Esophagus squamous epithelium (tissue), 5 donors: ENCODE measurements at places on chromosomes 13 and 19.

DNA sequence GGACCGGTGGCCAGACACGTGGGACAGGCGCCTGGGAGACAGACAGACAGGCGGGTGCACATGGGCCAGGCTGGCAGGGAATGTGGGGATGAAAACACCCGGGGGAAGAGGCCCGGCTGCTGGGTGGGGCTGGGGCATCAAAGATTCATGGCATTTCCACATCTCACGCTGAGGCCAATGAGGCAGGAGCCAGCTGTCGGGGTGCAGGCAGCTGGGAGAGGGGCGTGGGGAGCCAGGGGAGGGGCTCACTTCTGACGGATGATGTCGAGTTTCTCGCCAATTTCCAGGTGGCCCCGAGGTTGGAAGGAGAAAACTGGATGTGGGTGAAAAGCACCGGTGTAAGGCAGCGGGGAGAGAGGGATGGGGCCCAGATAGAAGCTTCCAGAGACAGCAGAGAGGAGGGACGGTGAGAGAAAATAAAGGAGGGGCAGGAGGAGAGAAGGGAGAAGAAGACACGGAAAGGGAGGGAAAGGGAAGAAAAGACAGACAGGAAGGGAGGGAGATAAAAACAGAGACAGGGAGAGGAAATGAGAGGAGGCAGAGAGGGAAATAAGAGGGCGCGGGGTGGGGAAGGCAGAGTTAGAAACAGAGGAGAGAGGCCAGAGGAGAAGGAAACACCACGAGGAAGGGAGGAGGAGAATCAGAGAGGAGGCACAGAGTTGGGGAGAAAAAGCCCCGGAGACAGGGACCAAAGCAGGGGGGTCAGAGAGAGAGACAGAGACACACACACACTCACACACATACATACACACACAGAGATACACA is 8.0 kb upstream of the CCER2 start:
- DNase-seq: no peak

- DNase-seq: no peak
Measured at GRCh38 chr13:105112561-105112960, 1422.9 kb downstream of the EFNB2 start.

GRCh38 chr13:65260946-65261891 is 1968.9 kb downstream of the PCDH9 start:
- DNase-seq: no peak

DNA sequence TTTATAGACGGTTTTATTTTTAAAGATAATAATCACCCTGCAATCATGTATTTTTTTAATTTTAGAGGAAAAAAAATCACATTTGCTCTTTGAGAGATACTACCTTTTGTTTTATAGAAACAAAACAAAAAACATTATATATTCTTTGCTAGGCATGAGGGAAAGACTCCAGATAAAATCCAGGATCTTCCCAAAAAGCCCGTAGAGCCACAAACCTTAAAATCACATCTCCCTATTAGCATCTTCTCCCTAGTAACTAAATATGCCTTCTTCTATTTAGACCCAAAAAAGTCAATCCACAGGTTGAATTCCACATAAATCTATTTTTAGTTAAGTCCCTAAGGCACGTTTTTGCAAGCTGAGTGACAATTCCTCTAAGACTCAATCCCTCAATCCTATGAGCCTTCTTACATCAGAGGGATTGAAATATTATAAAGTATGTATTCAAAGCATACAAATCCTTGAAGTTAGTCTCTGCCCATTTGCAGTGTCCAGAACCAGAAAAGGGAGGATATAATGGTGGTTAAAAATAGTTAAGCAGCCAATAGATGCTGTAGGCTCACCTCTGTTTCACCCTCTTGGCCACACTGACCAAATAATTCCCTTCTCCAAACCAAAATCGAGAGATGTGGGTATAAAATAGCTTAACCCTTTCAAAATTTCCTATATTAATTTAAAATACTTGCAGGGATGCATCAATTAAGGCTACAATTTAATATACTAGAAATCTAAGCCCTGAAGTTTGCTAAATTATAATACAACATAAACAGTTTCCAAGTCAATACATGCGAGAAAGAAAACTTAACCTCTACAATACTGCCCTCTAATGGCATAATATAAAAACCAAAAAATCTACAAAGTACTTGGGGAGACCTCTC is 64.0 kb downstream of the SERP2 start:
- no peak for DNase-seq

DNA sequence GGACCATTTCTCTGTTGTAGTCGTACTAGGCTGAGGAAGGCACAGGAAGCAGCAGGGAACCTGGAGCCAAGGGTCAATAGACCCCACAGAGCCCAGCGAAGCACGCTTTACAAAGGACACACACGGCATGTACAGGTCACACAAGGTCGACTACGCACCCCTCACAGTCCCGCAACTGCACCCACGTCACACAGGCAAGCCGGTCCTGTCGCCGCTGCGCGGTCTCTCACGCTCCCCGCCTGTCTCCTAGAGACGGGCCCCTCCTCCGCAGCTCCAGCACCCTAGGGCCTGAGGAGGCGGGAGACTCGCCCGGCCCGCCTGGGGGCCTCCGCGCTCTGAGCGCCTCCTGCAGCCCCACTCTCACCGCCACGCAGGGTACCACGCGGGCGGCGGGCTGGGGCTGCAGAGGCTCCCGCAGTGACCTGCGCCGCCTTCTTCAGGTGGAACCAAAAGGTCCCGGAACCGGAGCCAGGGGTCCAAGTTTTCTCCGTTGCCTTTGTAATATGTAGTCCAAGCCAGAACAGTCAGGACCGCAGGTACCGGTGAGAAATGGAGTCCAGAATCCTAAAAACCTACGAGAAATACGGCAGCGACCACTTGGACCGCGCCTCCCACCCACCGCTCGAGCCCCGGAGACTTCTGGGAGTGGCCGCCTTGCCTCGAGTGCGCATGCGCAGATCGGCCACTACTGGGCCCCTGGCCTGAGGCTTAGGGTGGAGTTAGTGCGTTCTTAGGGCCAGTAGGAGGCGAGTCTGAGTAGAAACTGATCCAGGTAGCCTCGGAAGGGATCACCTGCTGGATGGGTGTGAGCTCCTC is at the start of gene ZNF607:
Gene ZNF607 (minus strand): TSS at position 651 of the 816 bp plus-strand sequence. CDS start 8,143 bp downstream, outside the sequence.
- peak; percentile 15 for DNase-seq

DNA sequence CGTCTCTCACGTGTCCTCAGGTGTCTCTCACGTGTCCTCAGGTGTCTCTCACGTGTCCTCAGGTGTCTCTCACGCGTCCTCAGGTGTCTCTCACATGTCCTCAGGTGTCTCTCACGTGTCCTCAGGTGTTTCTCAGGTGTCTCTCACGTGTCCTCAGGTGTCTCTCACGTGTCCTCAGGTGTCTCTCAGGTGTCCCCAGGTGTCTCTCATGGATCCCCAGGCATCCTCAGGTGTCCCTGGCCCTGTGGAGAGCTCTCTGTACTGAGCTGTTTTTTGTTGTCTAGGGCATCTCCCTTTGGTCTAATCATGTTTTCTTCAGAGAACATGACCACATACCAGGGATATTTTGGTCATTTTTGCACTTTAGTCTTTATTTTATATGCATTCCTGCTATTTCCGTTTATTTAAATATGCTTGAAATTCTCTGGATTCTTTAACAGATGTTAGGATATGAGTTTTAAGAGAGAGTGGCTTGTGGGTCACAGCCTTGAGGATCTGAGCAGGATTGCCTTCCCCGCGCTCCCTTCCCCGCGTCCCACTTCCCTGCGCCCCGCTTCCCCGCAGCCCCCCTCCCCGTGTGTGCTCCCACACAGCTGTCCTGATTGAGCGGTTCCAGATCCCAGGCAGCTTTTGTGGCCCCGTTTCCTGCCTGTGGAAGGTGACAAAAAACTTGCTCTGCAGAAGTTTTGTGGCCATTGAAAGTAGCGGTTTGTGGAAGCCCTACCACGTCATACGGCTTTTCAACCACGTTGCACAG is 31.9 kb downstream of the ATP4B start:
- no peak for DNase-seq

DNA sequence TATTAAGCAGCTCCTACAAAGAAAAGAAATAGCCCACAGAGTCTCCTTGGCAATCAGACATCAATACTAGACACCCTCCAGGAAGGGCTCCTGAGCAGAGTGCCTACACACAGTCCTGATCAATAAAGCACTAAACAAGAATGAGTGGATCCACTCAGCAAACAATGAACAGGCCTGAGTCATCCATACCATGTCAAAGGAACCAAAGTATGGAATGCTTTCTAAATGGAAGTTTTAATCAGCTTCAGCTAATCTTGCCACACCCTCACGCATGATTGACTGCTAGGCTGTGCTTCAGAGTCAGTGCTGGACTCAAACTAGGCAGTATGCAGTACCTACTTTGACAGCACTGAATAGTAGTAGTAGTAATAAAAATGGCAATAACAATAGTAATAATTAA is 392.7 kb upstream of the HTR2A start:
- DNase-seq: no peak

DNA sequence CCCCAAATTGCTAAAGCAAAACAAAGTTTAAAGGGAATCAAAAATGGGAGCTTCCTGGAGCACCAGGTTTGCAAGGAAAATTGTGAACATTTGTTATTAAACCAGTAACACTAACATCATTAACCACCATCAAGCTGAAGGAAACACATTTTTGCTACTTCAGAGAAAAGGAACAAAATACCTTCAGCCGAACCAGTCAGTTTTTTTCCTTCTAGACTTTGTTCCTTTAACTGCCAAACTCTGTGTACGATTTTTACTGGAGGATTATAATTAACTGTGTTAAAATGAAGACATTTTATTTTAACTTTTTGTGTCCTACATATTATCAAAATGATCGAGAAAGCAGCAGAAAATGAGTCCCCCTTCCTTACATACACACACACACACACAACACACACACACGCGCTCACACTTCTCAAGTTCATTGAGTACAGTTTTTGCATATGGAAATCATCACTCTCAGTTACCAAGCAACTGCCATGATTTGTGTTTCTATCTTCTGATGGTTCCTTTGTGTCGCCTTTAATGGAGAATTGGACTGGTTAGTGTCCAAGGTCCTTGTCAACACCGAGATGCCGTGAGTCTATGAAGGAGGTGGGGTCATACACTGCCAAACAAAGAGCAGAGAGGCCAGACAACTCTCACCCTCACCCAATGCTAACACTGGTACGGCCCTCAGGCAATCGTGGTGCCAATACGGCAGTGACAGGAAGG is 9.8 kb upstream of the SERP2 start:
- DNase-seq: no peak

DNA sequence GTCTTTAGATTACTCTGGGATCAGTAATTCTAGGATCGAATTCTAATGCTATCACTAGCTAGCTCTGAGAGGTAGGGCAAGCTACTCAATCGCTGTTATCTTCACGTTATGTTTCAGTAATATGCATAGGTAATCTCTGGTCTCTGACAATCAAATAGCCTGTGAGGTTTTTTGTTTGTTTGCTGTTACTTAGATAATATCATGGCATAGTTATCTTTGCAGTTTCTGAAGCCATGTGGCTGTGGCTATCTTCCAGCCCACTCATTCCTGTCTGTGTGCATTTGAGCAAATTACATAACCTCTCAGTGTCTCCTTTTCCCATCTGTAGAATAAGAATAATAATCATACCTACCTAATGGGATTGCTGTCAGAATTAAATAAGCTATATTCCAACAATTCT is 330.2 kb downstream of the PCDH9 start:
- DNase-seq: no peak

- DNase-seq: no peak
Measured at GRCh38 chr13:27792393-27793218, at the start of gene GSX1. Gene GSX1, plus strand, starts transcription at chr13:27792483. Its CDS starts 208 bp downstream, at chr13:27792691.

DNA sequence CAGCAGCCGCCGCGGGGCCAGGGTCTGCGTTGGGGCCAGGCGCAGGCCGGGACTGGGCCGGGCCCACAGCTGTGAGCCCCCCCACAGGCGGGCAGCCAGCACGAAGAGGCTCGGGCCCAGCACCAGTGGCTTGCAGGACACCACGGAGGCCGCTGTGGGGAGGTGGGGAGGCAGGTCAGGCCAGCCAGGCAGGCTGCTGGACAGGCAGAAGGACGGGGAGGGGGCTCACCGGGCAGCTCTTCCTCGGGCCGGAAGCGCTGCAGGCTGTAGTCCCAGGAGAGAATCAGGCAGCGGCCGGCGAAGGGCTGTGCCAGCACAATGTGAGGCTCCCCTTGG is 8.3 kb downstream of the LGI4 start:
- DNase-seq: no peak

- DNase-seq: no peak
Measured at GRCh38 chr19:29487432-29487831, 38.4 kb upstream of the VSTM2B start.

DNA sequence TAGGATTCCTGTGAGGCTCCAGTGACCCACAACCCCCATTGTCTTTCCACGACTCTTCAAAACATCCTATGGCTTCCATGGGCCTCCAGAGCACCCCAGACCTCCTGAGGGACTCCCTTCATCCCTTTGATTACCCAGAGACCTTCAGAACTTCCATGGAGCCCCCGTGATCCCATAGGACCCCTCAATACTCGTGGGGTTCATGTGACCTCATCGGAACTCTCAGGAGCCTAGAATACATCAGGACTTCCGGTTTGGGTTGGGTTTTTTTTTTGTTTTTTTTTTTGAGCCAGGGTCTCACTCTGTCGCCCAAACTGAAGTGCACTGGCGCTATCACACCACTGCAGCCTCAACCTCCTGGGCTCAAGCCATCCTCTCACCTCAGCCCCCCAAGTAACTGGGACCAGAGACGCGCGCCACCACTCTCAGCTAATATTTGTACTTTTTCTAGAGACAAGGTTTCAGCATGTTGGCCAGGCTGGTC is 774 bp downstream of the ALDH16A1 start:
- DNase-seq: no peak

GRCh38 chr19:57558525-57558924 is 1.1 kb downstream of the ZNF550 start:
- no peak for DNase-seq

GRCh38 chr13:95552539-95553441 is at the start of gene CLDN10:
Gene CLDN10, plus strand, starts transcription at chr13:95552720. Its CDS starts 34 bp downstream, at chr13:95552754.
- no peak for DNase-seq

GRCh38 chr19:944171-944567 is 18.3 kb downstream of the ARID3A start:
- no peak for DNase-seq

GRCh38 chr13:89584058-89584620 is 1763.3 kb upstream of the MIR17HG start:
- DNase-seq: no peak

DNA sequence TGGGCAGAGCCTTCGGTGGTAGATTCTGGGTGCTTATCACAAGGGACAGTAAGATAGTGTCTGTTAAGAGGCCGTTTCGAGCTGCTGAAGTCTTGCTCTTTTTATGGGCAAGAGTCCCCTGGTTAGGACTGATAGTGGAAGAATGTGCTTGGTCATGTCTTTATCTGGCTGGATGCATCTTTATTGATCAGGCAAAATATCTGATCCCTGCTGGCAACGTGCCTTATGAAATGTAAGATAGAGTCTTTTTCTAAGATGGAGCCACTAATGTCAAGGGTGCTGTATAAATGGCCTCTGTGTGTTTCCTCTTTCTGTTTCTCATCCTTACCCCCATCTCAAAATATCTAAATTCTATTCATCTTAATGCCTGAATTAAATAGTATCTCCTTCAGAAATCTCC is 53.3 kb downstream of the MYO16 start:
- no peak for DNase-seq

DNA sequence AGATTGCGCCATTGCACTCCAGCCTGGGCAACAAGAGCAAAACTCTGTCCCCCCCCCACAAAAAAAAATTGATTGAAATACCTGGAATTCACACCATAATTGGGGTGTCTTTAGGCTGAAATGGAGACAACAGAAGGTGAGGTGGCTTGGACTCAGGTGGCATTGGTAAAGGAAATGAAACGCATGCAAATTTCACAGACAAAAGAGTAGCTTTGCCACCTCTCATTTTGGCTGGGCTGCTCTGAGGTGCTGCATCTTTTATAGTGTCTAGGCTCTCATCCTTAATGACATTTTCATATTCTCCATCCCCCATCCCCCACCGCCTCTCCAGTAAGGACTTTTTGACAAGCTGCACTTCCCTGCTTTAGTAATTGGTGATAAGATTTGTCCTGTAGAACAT is 6.9 kb downstream of the UBE2L5 start:
- DNase-seq: no peak

- no peak for DNase-seq
Measured at GRCh38 chr19:47027586-47028088, 8.0 kb downstream of the NPAS1 start.
